ENCODE measurements at places on chromosomes 5 and 9.
A peak's percentile ranks its signal among the peaks of the same experiment; 100 is the strongest.

DNA sequence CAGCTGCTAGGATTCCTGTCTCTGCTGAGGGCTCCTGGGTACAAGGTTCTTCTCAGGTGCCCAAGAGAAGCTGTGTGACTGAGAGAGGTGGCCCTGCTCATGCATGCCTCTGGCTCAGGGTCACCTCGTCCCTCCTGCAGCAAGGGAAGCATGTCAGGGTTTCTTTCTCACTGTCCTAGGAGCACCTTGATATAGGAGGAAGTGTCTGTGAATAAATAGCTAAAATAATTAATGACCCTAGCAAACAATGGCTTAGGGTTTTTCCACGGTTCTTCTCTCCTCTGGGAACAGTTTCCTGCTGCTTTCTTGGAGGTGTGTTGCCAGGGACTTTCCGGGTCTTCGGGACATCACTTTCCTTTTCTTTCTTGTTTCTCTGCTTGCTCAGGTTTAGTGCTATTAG is 87.2 kb downstream of the ARHGAP26 start:
- no peak for DNase-seq

DNA sequence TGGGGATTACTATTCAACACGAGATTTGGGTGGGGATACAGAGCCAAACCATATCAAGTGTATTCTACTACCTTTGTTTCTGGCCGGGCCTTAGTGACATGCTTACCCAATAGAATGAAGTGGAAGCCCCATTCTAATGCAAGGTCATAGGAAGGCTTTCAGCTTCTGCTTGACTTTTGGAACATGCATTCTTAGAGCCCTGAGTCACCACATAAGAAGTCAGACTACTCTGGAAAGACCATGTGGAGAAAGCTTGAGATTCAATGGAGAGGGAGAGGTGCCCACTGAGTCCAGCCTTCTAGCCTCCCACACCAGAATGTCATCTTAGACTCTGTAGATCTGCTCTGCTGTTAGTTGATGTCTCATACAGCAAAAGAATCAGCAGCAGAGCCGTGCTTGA is 155.7 kb upstream of the FBN2 start:
- no peak for DNase-seq

- no peak for DNase-seq
These were observed 645.0 kb upstream of the KLF4 start for GRCh38 chr9:108134486-108135128.

DNA sequence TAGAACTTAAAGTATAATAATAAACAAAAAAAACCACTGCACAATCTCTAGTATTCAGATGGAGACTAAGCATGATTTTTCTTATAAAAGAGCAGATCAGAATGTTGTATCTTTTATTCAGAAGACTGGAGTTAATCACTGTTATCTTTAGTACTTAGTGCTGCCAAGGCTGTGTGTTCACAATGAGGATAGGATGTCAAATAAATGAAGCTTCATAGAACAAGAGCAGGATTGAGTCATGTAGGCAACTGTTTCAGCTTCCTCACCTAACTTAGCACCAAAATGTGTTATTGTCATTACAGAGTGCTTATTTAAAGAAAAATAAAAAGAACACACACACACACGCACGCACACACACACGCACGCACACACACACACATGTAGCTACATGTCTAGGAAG is 58.1 kb upstream of the CDKN2B start:
- DNase-seq = no peak

GRCh38 chr5:35089334-35090314 is 41.9 kb upstream of the AGXT2 start:
- peak; percentile 89 for DNase-seq

DNA sequence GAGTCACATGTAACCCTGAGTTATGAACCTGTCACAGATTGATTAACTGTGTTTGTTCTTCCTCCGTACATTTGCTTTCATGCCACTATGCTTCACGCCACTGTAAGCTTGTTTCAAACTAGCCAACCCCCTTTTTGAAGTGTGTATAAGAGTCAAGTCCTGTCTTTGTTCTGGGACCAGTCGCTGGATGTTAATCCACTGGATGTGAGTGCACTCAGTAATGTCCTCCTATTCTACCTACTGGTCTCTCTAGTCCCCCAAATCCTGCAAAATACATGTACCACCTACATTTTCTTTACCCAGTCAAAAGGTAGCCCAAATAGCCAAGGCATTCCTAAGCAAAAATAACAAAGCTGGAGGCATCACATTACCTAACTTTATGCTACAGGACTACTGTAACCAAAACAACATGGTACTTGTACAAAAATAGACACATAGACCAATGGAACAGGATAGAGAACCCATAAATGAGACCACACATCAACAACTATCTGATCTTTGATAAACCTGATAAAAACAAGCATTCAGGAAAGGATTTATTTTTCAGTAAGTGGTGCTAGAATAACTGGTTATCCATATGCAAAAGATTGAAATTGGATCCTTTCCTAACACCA is 1139.1 kb upstream of the SEMA6A start:
- DNase-seq = no peak

DNA sequence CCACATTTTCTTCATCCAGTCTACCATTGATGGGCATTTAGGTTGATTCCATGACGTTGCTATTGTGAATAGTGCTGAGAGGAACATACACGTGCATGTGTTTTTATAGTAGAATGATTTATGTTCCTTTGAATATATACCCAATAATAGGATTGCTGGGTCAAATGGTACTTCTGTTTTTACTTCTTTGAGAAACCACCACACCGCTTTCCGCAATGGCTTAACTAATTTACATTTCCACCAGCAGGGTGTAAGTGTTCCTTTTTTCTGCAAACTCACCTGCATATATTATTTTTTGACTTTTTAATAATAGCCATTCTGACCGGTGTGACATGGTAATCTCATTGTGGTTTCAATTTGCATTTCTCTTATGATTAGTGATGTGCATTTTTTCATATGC is 82.2 kb upstream of the RFX3 start:
- no peak for DNase-seq

DNA sequence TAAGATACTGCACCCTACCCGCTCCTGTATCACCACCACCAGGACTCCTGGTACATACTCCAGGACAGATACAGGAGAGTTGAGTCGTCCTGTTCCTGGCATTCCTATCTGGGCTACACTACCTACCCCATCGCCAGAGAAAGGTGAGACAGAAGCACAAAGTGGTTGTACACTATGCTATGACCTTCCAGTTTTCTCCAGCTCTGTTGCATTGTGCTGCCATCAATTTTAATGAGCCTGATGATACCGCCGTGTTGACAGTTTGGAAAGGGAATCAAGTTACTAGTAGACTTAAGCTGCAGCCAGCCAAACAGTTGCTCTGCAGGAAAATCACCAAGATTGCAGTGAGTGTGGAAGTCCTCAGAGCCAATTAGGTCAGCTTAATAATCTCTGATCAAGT is 35.2 kb downstream of the ANP32B start:
- no peak for DNase-seq

- no peak for DNase-seq
These were observed 26.9 kb upstream of the OLFM1 start for GRCh38 chr9:135060461-135061116.

DNA sequence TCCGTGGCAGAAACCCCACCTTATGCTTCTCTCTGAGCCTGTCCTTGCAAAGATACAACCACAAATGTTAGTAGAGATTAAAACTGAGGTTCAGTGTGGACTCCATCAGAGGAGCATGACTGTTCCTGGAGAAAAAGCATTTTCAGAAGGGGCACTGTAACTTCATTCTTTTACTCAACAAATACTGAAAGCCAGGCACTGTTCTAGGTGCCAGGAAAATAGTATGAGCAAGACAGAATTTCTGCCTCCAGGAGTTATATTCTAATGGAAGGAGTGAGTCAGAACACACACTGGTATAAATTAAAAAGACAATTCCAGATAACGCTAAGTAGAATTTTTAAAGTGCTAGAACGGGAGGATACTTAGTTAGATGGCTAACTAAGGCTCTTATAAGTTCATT is 251.4 kb upstream of the GAS1 start:
- no peak for DNase-seq

- DNase-seq = no peak
These were observed 3.0 kb downstream of the N4BP3 start for GRCh38 chr5:178116143-178116885.

DNA sequence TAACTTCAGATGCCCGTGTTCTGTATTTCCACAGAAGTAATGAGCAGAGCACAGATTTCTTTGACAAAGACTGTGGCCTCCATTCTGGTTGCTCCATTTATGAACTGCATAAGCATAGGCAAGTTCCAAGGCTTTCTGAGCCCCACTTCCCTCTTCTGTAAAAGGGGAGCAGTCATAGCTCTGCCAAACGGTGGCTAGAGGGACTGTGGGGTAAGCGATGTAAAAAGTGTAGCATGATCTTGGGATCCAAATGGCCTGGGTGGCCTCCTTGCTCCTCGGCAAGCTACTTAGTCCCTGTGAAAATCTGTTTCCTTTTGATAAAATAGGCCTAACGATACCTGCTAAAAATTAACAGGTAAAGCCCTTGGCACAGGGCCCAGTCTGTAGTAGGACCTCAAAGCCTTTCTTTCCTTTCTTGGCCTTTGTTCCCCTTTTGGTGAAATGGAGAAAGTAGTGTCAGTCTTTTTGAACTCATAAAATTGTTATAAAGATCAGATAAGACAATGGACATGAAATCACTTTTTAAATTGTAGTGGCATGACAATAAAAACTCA is 646.6 kb downstream of the ACTL7B start:
- DNase-seq = no peak

- no peak for DNase-seq
These were observed 59.2 kb downstream of the MED10 start for GRCh38 chr5:6319116-6319515.

DNA sequence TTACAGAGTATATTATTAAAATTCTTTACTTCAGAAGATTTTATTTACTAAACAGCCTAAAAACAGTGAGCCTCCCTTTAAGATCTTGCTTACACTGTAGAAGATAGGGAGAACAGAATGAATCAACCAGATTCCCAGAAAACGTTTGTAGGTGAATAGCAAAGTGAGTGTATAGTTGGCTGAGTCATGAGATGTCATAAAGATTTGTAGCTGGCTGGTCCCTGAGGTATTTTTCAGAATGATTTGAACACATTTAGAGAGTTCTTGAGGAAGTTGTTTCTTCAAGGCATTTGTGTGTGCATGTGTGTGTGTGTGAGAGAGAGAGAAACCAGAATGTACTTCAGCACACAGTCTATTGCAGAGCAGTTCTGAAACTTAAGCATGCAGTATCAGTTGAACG is 159.4 kb upstream of the PRR16 start:
- DNase-seq = no peak

DNA sequence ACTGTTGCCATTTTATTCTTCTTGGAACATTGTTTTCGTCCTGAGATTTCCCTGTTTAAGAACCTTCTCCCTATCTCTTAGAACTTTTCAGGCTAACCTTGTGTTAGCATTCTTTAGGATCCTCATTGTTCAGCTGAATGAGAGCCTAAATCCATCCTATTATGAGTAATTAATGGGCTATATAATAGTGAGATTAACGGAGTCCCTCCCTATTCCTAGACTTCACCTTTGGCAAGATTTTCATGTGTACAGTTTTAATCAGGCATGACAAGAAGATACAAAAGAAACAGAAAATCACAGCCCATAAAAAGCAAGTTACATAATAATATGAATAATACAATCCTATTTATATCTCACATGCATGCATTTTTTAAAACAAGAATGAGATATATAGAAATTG is 9.1 kb upstream of the MSMP start:
- no peak for DNase-seq

DNA sequence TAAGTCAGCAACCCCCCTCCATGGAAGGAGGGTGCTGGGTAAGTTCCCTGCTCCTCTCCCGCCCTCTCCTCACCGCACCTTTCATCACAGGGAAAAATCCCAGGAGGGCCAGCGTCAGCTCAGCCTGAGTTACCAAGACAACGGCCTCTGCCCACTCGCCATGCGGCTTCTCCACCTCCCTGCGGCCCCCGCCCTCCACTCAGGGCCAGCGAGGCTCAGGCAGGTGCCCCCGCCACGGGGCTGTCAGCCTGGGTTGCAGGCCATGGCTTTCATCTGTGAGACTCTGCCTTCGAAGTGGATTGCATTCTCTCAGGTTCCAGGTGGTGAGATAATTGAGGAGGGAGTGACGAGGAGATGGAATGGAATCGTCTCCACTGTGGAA is 27.2 kb upstream of the LAMC3 start:
- no peak for DNase-seq

DNA sequence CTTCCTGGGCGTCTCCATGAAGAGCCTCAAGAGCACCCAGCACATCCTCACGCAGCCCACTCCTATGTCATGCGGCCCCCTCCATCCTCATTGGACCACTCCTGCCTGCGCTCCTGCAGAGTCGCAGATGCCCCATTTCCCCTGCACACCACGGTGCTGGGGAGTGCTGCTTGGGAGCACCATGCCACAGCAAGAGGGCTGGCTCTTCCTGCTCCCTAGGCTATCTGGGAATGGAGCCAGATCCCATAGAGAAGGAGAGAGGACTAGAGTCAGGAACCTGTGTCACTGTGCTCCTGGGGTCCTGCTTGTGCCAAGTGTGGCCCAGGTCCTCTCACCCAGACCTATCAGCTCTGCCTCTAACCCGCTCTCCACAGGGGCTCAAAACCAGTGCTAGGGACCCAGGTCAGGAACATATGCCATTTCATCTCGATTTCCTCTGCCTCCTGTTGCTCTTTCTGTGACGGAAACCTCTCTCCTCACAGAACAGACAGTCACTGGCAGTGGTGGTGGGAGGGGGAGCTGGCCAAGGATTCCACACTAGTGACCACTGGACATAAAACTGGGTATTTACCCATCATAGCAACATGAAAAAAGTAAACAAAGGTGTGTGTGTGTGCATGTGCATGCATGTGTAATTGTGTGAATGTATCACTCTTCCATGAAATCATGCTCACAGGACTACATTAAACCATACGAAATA is 178.4 kb downstream of the TTLL11 start:
- no peak for DNase-seq

- no peak for DNase-seq
These were observed 12.8 kb upstream of the PRSS3 start for GRCh38 chr9:33782395-33783152.

DNA sequence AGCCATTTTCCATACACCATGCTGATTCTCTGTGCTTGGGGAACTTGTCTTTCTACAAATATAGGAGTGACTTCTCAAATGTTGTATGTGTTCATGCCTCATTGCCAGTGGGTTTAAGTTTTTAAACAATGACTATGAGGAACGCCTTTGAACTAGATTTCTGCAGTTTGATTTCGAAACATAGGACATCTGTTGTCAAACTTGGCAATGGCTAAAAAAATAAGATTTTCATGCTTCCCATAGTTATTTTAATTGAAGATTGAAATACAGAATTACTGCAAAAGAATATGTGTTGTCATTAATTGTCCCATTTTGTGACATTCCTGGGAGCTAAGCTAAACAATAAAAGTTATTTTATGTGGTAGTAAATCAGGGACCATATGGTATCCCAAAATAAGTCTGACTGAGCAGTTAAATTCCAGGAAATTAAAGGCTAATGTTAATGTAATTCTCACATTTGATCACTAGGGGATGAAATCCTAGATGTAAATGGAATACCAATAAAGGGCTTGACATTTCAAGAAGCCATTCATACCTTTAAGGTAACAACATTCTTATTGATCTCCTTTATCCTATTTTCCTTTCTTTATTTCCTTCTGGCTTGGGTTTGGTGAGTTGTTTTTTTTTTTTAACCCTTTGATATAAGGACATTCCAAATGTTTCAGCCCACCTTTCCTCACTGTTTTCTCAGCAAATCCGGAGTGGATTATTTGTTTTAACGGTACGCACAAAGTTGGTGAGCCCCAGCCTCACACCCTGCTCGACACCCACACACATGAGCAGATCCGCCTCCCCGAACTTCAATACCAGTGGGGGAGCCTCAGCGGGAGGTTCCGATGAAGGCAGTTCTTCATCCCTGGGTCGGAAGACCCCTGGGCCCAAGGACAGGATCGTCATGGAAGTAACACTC is 116.7 kb downstream of the GOLPH3 start:
- DNase-seq = peak; percentile 55
